HFFc6 (cell line): ENCODE measurements at places on chromosomes 3 and 15. TPM values are rescaled to one million over a fixed set of nuclear protein-coding genes. Genes with fewer than 3 reads are reported as not detected.

TRPM7 gene
- total RNA-seq: 21.7 to 23.1 TPM (median 21.9 TPM) in 3 replicates

DNA sequence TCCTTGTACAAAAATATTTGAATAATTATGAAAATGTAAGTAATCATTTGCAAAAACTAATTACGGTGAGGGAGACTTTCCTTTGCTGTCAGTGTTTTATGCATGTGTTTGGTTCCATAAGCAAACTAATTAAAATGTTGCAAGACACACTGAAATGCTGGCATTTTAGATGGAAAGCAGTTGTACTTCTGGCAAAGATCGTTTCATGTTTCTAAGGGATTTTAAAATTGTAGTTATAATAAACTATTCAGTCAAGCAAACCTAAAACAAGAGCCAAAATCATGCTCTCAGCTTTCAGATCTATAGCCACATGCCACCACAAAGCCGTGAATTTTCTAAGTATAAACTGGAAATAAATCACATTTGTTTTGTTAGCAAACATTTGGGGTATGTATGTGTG lies 240.1 kb upstream of the ZNF385D start:
- H3K4me3 ChIP-seq: no peak overlapping the region
- no peaks in the 10 kb centered on the region for H3K4me1 ChIP-seq
- DNase-seq: no peak
- no peaks in the 10 kb centered on the region; the same call in 1 of the 2 replicates for H3K27me3 ChIP-seq
- H3K36me3 ChIP-seq: no peaks in the 10 kb centered on the region

DNA sequence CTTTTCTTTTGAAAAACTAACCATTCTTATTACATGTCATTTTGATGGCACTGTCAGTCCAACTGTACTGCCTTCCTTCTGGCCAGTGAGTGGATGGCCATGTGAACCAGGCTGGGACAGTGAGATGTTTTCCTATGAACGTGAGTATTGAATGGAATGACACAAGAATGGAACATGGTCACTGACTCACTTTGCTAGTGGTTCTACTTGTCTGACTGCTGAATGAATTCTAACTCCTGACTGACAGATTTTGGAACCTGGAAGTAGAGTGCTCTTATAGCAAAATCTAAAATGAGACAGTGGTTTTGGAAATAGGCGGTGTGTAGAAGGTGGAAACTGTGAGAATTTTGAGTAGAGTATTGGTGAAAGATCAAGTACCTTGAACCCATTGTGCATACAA lies 606.9 kb upstream of the KCNMB2 start:
- no peaks in the 10 kb centered on the region; the same call in 1 of the 2 replicates for H3K27me3 ChIP-seq
- no peak overlapping the region for H3K27ac ChIP-seq
- H3K4me3 ChIP-seq: no peak overlapping the region
- DNase-seq: peak; percentile 22

GRCh38 chr3:16482770-16483531 lies 30.5 kb downstream of the RFTN1 start:
- peak overlapping the region; percentile 68; the same call in 1 of the 2 replicates for H3K27ac ChIP-seq
- no peak for DNase-seq
- H3K36me3 ChIP-seq: peaks cover 23% of the 10 kb centered on the region
- H3K4me3 ChIP-seq: no peak overlapping the region
- peaks cover 88% of the 10 kb centered on the region for H3K4me1 ChIP-seq

- H3K4me3 ChIP-seq: no peak overlapping the region
- no peak for DNase-seq
- H3K27me3 ChIP-seq: no peaks in the 10 kb centered on the region; the same call in 1 of the 2 replicates
- no peaks in the 10 kb centered on the region for H3K36me3 ChIP-seq
- H3K27ac ChIP-seq: no peak overlapping the region
- peaks cover 6% of the 10 kb centered on the region; the same call in 1 of the 2 replicates for H3K4me1 ChIP-seq
These were observed 559.1 kb downstream of the FGF12 start for GRCh38 chr3:192168202-192168601.

P3H2 gene
- 31.7 to 40.1 TPM (median 37.8 TPM) in 3 replicates for total RNA-seq

GRCh38 chr3:44883999-44884431 lies 9.6 kb downstream of the TGM4 start:
- H3K27me3 ChIP-seq: peaks cover 4% of the 10 kb centered on the region; the same call in 1 of the 2 replicates
- DNase-seq: peak; percentile 73
- H3K4me3 ChIP-seq: peak overlapping the region; percentile 60

ABI3BP gene
- 12.9 to 27.1 TPM (median 15.2 TPM) in 3 replicates for total RNA-seq

GRCh38 chr15:69478259-69478781 lies 25.7 kb downstream of the RPLP1 start:
- DNase-seq: no peak
- peaks cover 6% of the 10 kb centered on the region for H3K36me3 ChIP-seq
- no peak overlapping the region for H3K27ac ChIP-seq
- H3K27me3 ChIP-seq: peaks cover 3% of the 10 kb centered on the region
- H3K4me3 ChIP-seq: no peak overlapping the region

DNA sequence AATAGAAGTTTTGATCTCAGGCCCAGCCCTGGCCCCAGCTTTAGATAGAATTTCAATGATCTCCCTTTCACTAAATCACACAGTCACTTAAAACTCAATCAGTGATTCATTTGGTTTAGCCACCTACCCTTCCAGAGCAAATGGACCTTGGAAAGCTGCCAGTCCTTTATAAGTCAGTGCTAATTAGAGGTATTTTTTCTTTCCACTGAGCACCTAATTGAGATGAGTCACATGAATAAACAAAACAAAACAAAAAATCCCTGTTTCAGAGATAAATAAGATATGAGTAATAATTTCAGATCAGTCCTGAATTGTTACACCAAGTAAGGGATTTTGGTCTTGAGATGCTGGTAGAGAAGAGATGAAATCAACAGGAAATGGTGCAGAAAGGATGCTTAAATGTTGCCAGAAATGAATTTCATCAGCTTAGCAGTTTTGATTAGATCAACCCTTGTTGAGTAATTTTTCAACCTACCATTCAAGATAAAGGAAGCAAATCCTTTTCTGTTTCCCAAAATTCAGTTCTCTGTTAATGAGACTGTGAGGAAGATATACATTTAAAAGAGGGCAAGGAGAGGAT lies 352.0 kb upstream of the COL8A1 start:
- H3K4me1 ChIP-seq: peaks cover 10% of the 10 kb centered on the region
- H3K27ac ChIP-seq: no peak overlapping the region
- DNase-seq: peak; percentile 3
- H3K27me3 ChIP-seq: peaks cover 2% of the 10 kb centered on the region
- no peak overlapping the region for H3K4me3 ChIP-seq
- H3K36me3 ChIP-seq: no peaks in the 10 kb centered on the region; the same call in 1 of the 2 replicates

GOLGA8R gene
- 0.07 to 0.27 TPM (median 0.15 TPM) in 3 replicates for total RNA-seq

GRCh38 chr15:72005483-72005882 lies 112.5 kb downstream of the MYO9A start:
- no peaks in the 10 kb centered on the region for H3K4me1 ChIP-seq
- H3K27ac ChIP-seq: no peak overlapping the region
- H3K4me3 ChIP-seq: no peak overlapping the region
- 0 out of 2 replicates have a peak, but pooled peaks cover 2% of the 10 kb centered on the region for H3K27me3 ChIP-seq
- H3K36me3 ChIP-seq: 0 out of 2 replicates have a peak, but pooled peaks cover 3% of the 10 kb centered on the region

DNA sequence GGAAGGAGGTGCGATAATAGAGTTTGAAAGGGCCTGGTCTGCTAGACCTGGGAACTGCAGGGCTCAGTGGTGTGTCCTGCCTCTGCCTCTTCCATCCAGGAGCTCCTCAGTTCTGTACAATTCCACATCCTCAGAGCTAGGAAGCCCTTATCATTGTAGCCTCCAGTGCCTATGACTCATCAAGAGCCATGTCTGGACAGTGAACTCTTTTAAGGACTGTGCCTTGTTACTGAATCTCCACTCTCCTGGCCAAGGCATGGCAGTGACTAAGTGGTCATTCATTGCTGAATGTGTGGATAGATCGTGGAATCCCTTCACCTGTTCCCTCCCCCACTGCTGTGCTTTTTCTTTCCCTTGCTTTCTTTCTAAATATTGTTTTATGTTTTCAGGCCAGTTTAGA lies 2.9 kb downstream of the TIMP4 start:
- H3K27me3 ChIP-seq: peaks cover 22% of the 10 kb centered on the region
- H3K4me3 ChIP-seq: no peak overlapping the region
- H3K4me1 ChIP-seq: peaks cover 29% of the 10 kb centered on the region

- no peak overlapping the region for H3K4me3 ChIP-seq
- H3K27ac ChIP-seq: no peak overlapping the region
- H3K36me3 ChIP-seq: no peaks in the 10 kb centered on the region
- peaks cover 8% of the 10 kb centered on the region for H3K4me1 ChIP-seq
- no peak for DNase-seq
- H3K27me3 ChIP-seq: no peaks in the 10 kb centered on the region; the same call in 1 of the 2 replicates
These were observed 143.6 kb downstream of the USP13 start for GRCh38 chr3:179796421-179796820.

IQCH gene
- total RNA-seq: 1.7 to 2.0 TPM (median 1.9 TPM) in 3 replicates

DNA sequence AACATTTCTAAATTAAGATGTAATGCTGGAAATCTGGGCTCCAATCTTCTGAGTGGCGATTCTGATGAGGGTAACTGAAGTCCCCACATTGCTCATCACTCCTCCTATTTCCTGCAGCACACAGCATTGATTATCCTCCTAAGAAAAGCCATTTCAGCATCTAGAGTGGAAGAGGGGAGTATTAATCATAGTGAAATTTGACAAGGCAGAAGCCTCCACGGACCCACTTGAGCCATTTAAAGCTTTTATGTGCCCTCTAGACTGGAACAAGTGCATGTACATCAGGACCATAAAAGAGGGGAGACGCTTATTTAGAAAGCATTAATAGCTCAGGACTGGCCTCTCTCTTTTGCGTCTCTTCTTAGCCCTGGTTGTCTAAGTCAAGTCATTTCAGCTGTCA lies 25.8 kb downstream of the AQP9 start:
- no peak for DNase-seq
- H3K4me3 ChIP-seq: no peak overlapping the region
- H3K27ac ChIP-seq: no peak overlapping the region
- no peaks in the 10 kb centered on the region for H3K36me3 ChIP-seq

CRYGS gene
- 0.34 to 0.63 TPM in 2 of 3 replicates, not detected in the other for total RNA-seq

- no peaks in the 10 kb centered on the region; the same call in 1 of the 2 replicates for H3K27me3 ChIP-seq
- no peak overlapping the region for H3K4me3 ChIP-seq
- no peak for DNase-seq
- no peak overlapping the region for H3K27ac ChIP-seq
- H3K4me1 ChIP-seq: peaks cover 58% of the 10 kb centered on the region
These were observed 429.8 kb upstream of the TPM1 start for GRCh38 chr15:62612771-62613170.

- no peaks in the 10 kb centered on the region for H3K27me3 ChIP-seq
- H3K36me3 ChIP-seq: no peaks in the 10 kb centered on the region
- H3K27ac ChIP-seq: no peak overlapping the region
- DNase-seq: no peak
- no peak overlapping the region for H3K4me3 ChIP-seq
- no peaks in the 10 kb centered on the region for H3K4me1 ChIP-seq
These were observed 44.2 kb downstream of the SOX2 start for GRCh38 chr3:181755959-181756358.

- no peak overlapping the region for H3K4me3 ChIP-seq
- peak; percentile 79 for DNase-seq
- peaks cover 3% of the 10 kb centered on the region; the same call in 1 of the 2 replicates for H3K27me3 ChIP-seq
- peak overlapping the region; percentile 72 for H3K27ac ChIP-seq
- peaks cover 70% of the 10 kb centered on the region for H3K4me1 ChIP-seq
- no peaks in the 10 kb centered on the region for H3K36me3 ChIP-seq
These were observed 14.8 kb upstream of the CYP11A1 start for GRCh38 chr15:74382004-74382816.

FHIT gene
- total RNA-seq: not detected in 3 replicates

UCN2 gene
- 4.2 to 6.4 TPM (median 4.2 TPM) in 3 replicates for total RNA-seq

GRCh38 chr3:129131465-129132088 lies 10.0 kb upstream of the RAB43 start:
- H3K27me3 ChIP-seq: no peaks in the 10 kb centered on the region
- no peak for DNase-seq
- no peak overlapping the region for H3K4me3 ChIP-seq

POPDC2 gene
- 0.46 and 0.68 TPM in 2 replicates for total RNA-seq

GRCh38 chr3:197501496-197501878 lies 54.3 kb downstream of the BDH1 start:
- peaks cover 8% of the 10 kb centered on the region; the same call in 1 of the 2 replicates for H3K36me3 ChIP-seq
- H3K4me1 ChIP-seq: peaks cover 21% of the 10 kb centered on the region
- no peak overlapping the region for H3K4me3 ChIP-seq
- no peaks in the 10 kb centered on the region; the same call in none of the 2 replicates for H3K27me3 ChIP-seq
- DNase-seq: no peak

SUMF1 gene
- total RNA-seq: 34.0 to 35.9 TPM (median 35.4 TPM) in 3 replicates

DNA sequence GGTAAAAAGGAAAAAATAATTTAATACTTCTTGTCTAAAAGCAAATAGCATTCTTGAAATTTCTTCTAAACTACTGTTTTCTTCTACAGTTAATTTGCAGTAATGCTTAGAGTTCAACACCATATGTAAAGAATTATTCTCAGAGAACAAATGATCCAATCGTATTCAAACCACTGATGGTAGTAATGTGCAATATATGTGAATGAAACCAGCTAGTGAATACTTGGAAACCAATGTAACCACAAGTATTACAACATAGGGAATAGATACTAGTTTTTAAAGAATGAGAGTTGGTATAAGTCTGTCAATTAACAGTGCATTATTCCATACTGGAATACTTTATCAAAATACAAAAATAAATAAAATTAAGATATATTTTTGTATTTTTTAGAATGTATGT lies 850.0 kb downstream of the DIPK2A start:
- no peaks in the 10 kb centered on the region for H3K36me3 ChIP-seq
- H3K4me1 ChIP-seq: no peaks in the 10 kb centered on the region
- no peaks in the 10 kb centered on the region for H3K27me3 ChIP-seq
- no peak overlapping the region for H3K27ac ChIP-seq
- DNase-seq: no peak

TNFAIP8L3 gene
- 0.30 to 0.61 TPM (median 0.45 TPM) in 3 replicates for total RNA-seq

- no peak for DNase-seq
- H3K27me3 ChIP-seq: peaks cover 2% of the 10 kb centered on the region
- H3K4me1 ChIP-seq: no peaks in the 10 kb centered on the region; the same call in 1 of the 2 replicates
- no peak overlapping the region for H3K4me3 ChIP-seq
These were observed 6.3 kb upstream of the GTPBP8 start for GRCh38 chr3:112984485-112984884.

RTP4 gene
- total RNA-seq: 0.13 TPM in 1 of 3 replicates, not detected in the others

- H3K27me3 ChIP-seq: peaks cover 4% of the 10 kb centered on the region
- peaks cover 15% of the 10 kb centered on the region for H3K4me1 ChIP-seq
- H3K4me3 ChIP-seq: peak overlapping the region; percentile 47
- H3K36me3 ChIP-seq: peaks cover 19% of the 10 kb centered on the region; the same call in 1 of the 2 replicates
- H3K27ac ChIP-seq: peak overlapping the region; percentile 88
These were observed 17.4 kb downstream of the ABTB1 start for GRCh38 chr3:127690106-127690505.

DNA sequence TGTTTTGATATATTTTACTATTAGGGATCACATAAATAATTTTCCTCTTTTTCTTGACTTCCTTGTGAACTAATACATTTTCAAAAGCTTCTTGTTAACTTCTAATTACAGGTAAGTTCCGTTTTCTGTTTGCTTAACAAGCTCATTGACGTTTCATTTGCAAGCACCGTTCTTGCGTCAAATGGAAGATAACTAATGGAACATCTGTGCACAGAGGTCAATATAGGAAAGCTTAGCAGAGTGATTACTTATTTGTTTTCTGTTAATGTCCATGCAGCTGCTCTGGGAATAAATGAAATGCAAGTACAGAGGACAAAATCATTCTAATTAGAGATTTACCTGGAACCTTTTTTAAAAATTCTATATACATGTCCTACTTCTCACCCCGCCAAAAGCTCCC lies 115.5 kb upstream of the C2CD4B start:
- no peaks in the 10 kb centered on the region for H3K36me3 ChIP-seq
- H3K4me3 ChIP-seq: no peak overlapping the region
- peaks cover 32% of the 10 kb centered on the region for H3K27me3 ChIP-seq
- no peak for DNase-seq
